ENCODE measurements at places on chromosomes 16 and 17.

- DNase-seq = peak; percentile 100
These were observed 9.7 kb upstream of the BAHCC1 start for GRCh38 chr17:81385320-81386111.

DNA sequence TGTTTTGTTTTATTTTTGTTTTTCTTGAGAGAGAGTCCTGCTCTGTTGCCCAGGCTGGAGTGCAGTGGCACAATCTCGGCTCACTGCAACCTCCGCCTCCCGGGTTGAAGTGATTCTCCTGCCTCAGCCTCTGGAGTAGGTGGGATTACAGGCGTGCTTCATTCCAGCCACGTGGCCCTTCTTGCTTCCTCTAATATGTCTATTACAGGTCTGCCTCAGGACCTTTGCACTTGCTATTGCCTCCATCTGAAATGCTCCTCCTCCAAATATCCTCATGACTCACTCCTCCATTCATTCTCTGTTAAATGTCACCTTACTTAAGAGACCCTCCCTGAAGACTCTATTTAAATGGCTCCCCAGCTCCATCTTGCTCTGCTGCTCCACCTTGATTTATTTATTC, 39.0 kb downstream of the LYRM9 start:
- DNase-seq = no peak

DNA sequence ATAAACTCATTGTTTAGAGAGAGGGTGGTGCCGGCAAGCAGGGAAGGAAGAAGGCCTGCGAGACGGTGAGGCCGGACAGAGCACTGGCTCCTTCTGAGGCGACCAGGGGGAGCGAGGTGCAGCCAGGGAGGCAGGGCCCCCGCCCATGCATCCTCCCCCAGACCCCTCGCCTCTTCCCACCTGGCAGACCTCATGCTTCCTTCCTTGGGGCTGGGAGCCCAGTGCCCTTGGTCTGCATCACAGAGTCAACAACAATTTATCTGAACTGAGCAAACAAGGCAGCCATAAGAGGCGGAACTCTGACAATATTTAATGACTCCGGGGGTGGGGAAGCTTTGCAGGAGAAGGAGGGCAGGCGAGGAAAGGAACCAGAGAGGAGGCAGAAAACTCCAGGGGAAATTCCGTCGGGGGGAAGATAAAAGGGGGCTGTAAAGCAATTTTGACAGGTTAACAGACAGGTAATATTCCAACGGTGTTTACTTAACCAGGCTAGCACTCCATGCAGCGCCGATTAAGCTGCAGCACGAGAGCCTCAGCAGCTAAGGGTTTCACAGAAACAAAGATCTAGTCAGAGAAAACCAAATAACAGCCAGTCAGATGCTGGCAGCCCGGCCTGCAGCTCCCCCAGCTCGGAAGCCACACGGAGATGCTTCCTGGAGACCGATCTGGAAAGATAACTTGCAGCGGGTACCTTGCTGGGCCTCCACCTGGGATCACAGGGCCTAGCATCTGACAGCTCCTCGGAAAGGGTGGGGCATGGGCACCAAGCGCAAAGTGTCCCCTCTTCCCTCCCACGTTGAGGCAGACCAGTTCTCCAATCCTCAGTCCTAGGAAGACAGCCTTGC, 398.2 kb downstream of the SOX9 start:
- peak; percentile 10 for DNase-seq

GRCh38 chr17:38907930-38908675, 17.3 kb upstream of the LASP1NB start:
- DNase-seq = no peak

DNA sequence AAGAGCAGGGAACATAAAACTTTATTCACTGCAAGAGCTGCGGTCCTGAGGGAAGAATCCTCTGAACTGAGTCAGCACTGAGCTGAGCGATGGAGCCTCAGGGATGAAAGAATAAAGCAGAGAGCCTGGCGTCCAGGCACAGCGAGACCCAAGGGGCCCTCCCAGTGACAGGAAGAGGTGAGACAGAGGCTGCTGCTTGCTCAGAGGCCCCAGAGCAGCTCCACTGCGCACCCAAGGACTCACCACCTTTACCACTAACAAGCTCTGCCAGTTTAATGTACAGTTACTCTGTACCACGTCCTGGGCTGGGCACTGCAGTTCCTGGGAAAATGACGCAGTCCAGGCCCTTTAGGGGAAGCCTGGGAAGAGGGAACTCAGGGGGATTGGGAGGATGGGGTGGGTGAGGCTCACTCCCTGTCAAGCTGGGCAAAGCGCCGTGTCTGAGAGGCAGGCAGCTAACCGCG, 5.6 kb downstream of the GFAP start:
- no peak for DNase-seq
